ENCODE measurements at places on chromosomes 5 and 9.
A peak's percentile ranks its signal among the peaks of the same experiment; 100 is the strongest.

GRCh38 chr5:16229357-16229940 is 49.9 kb upstream of the MARCHF11 start:
- DNase-seq = no peak

GRCh38 chr9:101333490-101333889 is 51.3 kb downstream of the BAAT start:
- no peak for DNase-seq

DNA sequence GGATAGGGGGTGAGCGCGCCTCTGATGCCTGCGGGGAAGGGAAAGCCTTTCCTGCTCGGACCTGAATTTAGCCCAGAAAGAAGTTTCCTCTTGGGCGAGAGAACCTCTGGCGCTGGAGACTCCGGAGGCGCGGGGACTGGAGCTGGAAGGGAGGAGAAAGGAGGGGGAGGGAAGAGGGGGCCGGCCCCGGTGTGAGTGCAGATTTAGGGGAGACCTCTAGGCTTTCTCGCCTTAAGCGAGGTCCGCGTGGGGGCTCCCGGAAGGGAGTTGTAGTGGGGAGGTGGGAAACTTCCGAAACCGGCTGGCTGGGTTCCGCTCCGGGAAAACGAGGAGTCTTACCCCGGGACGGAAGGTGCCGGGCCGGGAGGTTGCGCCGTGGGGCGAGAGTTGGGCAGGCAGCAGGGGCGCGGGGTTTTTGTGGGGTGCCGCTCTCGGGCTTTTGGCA is 1.3 kb downstream of the PCSK5 start:
- DNase-seq = peak; percentile 29

DNA sequence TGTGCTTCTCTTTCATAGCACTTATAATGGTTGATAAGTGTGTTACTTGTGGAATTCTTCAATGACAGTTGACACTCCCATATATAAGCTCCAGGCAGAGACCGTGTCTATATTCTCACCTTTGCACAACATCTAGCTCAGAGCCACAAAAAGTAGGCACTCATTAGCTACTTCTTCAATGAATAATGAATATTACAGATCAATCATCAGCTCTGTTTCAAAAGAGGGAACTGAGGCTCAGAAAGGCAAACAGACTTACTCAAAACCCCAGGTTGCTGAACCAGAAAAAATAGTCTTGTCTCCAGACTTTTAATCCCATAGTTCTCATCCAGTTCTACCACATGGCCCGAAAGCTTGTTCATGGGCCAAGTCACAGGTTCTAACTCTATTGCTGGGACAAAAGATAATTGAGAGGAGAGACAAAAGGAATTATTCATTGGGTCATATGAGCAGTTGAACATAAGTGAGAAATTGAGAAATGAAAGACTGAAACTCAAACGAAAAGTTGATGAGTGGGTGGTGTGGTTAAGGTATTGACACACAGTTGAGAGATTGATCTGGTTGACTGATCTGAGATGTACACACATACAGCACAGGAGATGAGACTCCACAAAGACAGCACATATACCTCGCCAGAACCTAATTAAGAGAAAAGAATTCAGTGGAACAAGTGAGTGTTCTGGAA is 381.6 kb downstream of the EFNA5 start:
- no peak for DNase-seq

DNA sequence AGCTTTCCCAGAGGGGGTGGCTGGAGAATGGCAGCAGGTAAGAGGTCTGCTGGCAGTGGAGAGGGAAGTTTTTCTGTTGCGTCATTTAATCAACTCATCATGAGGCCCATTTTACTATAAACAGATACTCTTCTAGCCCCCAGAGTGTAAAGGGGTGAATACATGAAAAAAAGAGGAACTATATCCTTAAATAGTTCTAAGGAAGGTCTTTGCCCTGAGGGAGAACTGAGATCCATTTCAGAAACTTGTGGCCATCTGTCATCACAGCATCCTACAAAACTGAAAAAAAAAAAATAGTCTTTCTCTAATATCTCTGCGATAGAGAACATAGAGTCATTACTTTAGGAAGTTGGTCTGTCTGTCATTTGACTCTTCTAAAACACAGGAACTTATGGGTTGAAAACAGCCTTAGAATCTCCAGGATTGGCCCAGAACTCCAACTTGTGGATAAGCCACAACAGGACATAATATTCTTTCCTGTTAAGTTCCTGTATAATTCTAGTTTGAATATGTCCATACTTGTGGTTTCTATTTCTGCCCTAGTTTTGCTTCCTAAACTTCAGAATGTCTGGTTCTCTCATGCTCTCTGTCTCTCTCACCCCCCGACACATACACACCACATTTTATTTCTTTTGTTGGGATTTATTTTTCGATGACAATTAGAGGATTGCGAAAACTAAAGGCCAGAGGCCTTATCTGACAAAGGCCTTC is 238.5 kb upstream of the PIK3R1 start:
- no peak for DNase-seq

DNA sequence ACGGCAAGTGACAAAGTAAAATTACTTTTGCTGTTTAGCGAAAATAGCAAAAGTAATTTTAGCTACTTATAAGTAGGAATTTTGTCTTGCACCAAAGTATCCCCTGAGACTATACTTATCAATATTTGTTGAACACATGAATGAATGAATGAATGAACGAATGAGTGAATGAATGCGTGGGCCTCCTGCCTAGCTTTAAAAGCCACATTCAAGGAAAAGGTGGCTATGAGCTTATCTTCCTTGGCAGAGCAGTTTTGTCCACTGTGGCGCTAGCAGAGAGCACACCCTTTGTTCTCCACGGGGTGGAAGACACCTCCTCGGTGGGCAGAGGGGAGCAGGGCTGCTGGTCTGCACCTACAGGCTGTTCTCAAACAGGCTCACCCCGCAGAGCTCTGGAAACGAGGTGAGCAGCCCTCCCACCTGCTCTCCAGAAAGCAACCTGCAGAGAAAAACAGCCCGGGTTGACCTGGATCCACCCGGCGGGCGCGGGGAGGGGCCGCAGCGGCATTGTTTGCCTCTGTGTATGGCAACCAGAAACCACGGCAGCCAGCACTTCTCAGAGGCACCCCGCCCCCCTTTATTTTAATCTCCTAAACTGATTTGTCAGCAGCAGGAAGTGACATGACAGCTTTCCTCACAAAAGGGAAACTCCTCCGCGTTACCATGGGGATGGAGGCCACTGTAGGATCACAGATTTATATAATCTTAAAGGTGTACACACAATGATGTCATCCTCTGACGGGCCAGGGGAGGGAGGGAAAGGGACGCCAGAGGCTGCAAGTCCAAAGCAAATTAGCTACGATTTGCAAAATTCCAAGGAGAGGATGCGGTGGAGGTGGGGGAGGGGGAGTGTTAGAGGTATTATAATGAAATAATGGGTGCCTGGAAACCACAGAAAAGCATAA is 5.9 kb downstream of the DUSP1 start:
- peak; percentile 99 for DNase-seq

- no peak for DNase-seq
Measured at GRCh38 chr5:59479086-59479485, 414.4 kb downstream of the PDE4D start.

GRCh38 chr5:127423173-127423798 is 94.2 kb upstream of the PRRC1 start:
- DNase-seq = no peak

DNA sequence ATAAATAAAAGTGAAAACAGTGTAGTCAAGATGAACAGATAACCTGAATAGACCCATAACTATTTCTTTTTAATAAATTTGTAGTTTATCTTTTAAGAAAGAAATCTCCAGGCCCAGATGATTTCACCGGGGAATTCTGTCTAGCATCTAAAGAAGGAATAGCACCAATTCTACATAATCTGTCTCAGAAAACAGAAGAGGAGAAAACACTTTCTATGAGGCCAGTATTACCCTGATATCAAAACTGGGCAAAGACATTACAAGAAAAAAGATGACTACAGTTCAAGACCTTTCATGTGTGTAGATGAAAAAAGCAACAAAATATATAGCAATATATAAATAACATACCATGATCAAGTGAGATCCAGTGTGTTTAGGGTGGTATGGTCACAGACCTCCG is 31.4 kb downstream of the TTC23L start:
- DNase-seq = no peak

DNA sequence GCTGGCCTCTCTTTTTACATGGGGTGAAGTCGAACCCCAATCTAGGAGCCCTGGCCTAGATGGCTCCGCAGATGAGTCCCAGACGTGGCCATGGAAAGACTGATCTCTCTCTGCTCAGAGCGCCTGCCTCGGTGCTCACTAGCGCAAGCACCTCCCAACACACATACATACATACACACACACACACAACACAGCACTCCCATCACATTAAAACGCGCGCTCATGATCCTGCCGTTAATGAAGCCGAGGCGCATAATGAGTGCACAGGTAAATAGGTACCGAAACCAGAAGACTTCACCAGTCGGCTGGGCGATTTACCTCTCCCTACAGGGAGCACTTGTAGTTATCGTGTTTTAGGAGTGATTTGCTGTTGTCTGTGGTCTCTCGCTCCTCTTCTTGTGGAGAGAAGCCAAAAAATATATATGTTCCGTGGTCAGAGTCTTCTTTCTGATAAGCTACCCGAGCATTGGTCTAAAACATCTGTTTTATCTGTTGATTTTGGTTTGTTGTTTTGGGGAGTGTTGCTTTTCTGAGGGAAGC is 207.7 kb downstream of the MEF2C start:
- peak; percentile 65 for DNase-seq

- DNase-seq = no peak
Measured at GRCh38 chr5:150139334-150139733, 16.3 kb downstream of the PDGFRB start.

DNA sequence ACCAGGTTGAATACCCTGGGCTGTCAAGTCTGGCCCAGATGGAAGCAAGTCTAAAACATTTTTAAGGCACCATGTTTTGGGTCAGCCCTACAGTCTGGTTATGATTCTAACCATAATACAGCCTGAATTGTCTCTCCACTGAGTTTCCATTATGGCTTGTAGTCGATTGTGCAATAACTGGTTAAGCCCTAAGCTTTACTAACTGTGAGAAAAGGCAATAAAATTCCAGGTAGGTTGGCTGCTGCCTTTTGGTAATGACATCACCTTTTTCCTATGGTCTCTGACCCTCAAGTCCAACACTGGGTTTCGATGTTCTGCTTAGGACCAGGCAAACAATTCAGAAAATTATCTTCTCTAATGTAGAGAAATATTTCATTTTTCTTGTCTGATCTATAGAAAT is 243.3 kb downstream of the ACTL7B start:
- no peak for DNase-seq

DNA sequence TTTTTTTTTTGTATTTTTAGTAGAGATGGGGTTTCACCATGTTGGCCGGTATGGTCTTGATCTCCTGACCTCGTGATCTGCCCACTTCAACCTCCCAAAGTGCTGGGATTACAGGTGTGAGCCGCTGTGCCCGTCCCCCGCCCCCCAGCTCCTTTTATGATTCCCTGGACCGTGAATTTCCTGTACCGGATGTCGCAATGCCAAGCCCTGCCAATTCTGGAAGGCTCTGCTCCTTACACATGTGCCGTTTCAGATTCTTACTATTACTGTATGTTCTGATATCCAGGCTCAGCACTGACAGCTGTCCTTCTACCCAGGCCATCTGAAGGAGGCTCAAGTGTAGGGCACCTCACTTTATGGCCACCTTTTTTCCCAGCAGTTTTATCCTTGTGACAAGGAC is 100.1 kb downstream of the PLCXD3 start:
- DNase-seq = no peak

- DNase-seq = no peak
Measured at GRCh38 chr9:33677961-33678360, 117.4 kb upstream of the PRSS3 start.

- DNase-seq = no peak
Measured at GRCh38 chr9:22049411-22049810, 40.3 kb upstream of the CDKN2B start.

- DNase-seq = no peak
Measured at GRCh38 chr5:91076138-91076537, 307.0 kb downstream of the ARRDC3 start.

DNA sequence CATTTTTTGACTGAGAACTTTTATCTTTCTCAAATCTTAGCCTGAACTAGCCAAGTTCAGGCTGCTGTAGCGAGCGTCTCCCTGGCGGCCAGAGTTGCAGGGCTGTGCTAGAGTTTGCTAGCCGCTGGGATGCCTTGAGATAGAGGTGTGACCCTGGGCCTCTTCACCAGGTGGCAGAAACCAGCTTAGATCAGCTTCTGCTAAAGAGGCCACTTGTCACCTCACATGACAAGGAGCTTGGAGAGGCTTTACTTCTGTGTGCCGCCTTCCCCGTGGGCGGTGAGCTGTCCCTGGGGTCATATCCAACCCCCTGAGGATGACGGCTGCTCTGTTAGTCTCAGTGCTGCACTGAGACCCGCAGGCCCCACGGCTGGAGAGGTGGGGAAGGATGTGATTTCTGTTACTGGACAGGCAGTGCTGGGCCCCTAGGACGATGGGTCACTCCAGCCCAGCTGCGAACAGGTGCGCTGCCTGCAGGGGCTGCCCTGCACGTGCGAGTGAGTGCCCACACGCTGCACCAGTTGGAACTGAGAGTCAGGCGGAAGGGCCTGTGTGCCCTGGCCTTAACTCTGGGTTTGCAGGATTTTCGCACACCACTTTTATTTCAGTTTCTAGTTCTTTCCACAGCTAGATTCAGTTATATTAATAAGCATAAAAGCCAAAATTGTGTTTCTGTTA is 63.8 kb downstream of the EHMT1 start:
- peak; percentile 51 for DNase-seq

- no peak for DNase-seq
Measured at GRCh38 chr9:77305622-77306400, 128.5 kb downstream of the VPS13A start.

DNA sequence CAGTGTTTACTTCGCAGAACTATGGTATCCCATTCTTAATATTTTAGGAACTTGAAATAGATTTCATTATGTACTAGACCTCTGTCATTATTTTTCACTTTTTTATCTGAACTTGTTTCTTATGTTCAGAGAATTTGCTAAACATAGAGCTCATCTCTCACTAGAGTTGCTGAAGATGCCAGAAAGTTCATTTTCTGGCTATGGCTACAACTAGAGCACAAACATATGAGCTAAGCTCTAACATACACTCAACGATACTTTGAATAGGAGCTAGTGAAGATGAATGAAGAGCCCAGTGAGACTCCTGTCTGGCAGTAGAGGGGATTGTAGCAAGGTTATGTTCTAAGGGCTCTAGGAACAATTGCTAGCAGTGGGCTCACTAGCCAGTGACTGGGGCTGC is 582.2 kb downstream of the KIF4B start:
- DNase-seq = no peak

GRCh38 chr5:146003852-146004251 is 67.5 kb downstream of the SH3RF2 start:
- DNase-seq = no peak

DNA sequence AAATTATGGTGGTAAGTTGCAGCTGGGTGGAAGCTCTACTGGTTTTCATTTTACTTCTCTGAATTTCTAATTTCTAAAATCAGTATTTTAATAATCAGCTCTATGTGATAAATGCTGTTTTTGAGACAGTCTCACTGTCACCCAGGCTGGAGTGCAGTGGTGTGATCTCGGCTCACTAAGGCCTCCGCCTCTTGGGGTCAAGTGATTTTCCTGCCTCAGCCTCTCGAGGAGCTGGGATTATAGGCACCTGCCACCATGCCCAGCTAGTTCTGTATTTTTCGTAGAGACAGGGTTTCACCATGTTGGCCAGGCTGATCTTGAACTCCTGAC is 1.5 kb upstream of the RALGDS start:
- no peak for DNase-seq

- DNase-seq = no peak
Measured at GRCh38 chr9:84556556-84556955, 113.0 kb upstream of the NTRK2 start.

GRCh38 chr5:180077594-180078284 is 6.2 kb upstream of the RNF130 start:
- DNase-seq = no peak

Measured in NCI-H345 (cell line).